ENCODE measurements at places on chromosomes 3 and 15.

DNA sequence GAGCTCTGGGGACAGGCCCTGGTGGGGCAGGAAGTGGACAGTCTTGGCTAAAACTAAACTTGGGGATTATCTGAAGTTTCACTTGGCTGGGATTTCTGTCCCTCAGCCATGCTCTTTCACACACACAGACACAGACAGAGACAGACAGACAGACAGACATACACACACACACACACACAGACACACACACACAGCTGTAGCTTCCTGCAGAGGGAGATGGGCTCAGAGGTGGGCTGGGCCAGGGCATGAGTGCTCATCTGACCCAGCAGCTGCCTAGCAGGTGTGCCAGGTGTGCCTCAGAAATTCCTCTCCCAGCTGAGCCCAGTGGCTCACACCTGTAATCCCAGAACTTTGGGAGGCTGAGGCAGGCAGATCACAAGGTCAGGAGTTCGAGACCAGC lies 3.3 kb downstream of the RHOV start:
- DNase-seq = peak; percentile 74

- DNase-seq = no peak
Observed at GRCh38 chr3:107729686-107730085, 206.9 kb downstream of the BBX start.

DNA sequence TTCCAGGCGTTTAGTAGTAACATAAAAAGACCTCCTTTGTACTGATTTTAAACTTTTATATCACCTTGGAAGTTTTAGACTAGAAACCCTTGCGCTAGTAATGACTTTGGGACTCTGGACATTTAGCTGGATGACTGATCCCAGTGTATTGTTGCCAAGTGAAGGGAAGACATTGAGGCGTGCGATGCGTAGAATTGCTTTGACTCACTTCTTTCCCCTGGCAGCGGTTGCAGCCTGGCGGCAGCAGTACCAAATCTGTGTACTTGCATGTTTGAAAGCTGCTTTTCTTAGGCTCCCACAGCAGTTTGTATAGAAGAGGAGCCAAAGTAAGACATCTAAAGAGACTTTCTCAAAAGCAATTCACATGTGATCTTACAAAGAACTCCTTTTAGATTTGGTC lies 151.6 kb downstream of the BBX start:
- no peak for DNase-seq

- peak; percentile 65 for DNase-seq
Observed at GRCh38 chr15:74616366-74616939, 817 bp downstream of the CLK3 start.

DNA sequence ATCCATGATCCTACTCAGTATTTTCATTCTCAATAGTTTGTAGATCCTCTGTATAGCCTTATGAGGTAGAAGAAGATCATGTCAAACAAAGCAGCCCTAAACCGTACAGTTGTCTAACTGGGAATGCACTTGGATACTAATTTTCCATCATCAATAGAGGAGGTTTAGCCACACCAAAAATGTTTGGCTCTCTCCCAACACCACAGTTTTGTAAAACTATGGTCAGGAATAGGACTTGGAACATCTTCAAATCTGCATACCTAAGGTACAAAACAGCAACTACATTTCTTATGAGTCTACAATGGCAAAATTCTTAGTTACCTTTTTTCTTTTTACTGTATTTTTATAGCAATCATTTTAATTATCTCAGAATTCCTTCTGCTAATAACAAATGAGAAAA lies 1001.6 kb downstream of the ROBO2 start:
- DNase-seq = no peak

DNA sequence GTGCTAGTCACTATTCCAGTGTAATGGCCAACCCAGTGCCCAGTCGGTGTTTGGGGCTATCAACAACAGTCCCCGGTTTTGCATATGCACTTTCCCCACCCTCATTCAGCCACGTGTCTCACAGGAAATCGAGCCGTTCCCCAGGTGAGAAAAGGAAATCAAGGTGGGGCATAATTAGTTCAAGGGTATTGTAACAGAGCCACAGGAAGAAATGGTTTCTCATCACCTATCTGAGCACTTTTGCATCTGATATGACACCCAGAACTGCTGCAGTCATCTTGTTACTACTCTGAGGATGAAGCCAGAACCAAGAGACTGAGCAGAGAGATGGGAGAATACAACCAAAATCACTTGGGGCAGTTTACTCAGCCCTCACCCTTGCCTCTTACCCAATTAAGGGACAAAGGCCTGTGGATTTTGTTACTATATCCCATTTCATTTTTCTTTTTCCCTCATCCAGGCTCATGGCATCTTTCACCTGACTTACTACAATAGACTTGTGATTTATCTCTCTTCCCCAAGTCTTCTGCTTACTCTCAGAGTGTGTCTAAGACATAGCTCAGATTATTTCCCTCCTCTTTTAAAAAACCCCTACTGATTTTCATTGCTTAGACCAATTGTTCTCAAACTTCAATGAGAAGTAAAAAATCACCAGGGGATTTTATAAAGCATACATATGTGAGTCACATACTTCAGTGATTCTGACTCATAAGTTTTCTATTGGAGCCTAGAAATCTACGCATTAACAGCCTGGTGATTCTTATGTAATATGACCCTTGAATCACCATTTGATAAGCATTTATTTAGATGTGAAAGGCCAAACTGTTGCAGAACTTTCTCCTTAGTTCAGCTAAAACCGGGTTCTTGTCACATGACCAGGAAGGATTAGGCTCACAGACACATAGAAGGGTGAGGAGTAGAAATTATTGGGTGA lies 40.5 kb downstream of the TRAT1 start:
- peak; percentile 77 for DNase-seq

- no peak for DNase-seq
Observed at GRCh38 chr3:46926871-46927717, 49.5 kb downstream of the CCDC12 start.

DNA sequence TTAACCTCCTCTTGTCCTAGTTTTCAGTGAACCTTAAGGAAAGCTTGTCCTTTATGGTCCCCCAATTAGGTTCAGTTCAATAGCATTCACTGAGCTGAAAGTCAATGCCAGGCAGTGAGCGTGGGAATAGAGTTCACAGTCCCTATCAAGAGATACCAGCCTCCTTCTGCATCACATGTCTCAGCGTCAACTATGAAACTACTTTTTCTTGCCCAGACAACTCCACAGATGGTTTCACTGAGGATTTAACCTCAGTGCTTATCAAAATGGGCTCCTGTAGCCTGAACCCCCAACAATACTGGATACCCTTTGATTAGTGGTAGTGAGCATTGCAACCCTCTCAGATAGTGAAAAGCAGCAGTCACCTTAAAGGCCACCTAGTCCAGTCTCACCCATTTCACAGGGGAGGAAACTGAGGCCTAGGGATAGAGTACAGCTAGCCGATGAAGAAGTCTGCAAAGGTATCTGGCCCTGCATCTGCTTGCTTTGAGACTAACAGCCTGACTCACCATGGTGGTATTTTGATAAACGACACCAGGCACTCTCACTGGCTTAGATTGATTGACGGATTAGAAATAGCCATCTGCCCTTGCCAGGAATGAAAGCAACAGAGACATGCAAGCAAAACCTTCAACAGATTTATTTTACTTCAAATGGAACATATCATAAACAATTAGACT lies 1.6 kb upstream of the UBA3 start:
- peak; percentile 30 for DNase-seq

DNA sequence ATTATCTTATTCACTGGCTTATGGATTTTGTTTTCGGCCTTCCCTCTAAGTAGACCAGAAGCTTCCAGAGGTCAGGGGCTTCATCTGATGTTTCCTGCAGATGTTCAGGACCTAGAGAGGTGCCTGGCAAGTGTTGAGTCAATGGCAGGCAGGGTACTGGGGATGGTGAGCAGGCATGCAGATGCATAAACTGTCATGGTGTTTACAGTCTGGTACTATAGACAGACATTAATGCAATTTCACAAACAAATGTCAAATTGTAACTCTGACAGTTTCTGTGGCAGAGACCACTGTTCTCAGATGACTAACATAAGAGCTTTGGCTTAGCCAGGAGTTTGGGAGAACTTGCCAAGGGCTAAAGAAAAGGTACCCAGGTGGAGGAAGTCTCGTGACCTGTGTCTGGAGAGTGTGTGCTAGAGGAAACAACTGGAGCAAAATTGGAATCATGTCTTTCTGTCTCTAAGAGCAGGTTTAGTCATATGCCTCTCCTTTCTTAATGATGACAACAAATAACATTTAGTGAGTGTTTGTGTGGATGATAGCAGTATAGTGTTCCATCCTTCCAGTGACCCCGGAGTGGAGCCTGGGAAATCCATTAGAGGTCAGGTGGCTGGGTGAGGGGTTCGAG lies 53.7 kb upstream of the TRAK1 start:
- no peak for DNase-seq

DNA sequence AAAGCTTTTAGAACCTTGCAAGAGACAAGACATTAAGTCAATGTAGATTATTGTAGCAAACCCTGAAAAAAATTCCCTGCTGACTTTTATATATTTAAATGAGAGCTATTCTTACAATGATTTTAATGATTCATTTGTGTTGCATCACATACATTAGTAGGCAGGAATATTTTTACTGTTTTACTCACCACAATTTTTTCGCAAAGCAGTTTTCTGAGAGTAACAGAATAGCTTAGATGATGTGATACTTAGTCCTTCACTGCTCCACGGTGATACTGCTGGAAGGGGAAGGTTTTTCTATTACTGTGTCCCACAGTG lies 43.9 kb upstream of the CLRN1 start:
- DNase-seq = no peak

GRCh38 chr3:64244011-64244942 lies 19.0 kb upstream of the PRICKLE2 start:
- DNase-seq = peak; percentile 23

DNA sequence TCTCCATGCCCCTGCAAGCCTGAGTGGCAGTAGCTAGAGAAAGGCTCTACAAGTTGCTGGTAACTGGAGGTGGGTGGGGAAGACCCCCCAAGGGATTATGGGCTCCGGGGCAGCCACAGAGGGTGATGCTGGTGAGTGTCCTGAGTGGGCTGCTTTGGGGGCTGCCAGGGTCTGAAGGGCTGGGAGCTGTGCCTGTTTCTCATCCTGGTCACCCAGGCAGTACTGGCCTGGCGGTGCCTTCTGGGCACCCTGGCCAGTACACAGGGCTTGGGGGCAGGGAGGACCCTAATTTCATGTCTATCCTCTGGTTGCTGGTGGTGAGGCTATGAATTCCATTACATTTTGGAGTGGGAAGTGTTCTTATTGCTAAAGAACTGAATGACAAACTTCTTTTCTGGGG lies 46.1 kb upstream of the GATM start:
- no peak for DNase-seq

- DNase-seq = no peak
Observed at GRCh38 chr3:47228088-47228487, 54.5 kb downstream of the KIF9 start.

- DNase-seq = no peak
Observed at GRCh38 chr3:108292905-108293328, 3.4 kb upstream of the HHLA2 start.

DNA sequence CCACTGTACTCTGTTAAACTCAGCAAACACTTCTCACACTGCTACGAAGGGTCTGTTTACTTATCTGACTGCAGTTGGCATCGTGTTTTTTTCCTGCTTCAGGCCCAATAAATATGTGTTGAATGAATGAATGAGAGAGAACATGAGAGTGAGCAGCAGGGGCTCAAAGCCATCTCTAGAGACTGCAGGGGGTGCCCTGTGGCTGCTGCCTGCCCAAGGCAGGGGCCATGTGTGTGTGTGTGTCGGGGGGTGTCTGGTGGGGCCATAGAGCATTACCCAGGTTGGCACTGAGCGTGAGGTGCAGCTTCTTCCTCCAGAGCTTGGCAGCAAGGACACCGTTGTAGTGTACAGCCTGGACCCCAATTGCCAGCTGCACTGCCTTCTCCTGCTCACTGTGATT lies 14.8 kb downstream of the EPB42 start:
- no peak for DNase-seq

DNA sequence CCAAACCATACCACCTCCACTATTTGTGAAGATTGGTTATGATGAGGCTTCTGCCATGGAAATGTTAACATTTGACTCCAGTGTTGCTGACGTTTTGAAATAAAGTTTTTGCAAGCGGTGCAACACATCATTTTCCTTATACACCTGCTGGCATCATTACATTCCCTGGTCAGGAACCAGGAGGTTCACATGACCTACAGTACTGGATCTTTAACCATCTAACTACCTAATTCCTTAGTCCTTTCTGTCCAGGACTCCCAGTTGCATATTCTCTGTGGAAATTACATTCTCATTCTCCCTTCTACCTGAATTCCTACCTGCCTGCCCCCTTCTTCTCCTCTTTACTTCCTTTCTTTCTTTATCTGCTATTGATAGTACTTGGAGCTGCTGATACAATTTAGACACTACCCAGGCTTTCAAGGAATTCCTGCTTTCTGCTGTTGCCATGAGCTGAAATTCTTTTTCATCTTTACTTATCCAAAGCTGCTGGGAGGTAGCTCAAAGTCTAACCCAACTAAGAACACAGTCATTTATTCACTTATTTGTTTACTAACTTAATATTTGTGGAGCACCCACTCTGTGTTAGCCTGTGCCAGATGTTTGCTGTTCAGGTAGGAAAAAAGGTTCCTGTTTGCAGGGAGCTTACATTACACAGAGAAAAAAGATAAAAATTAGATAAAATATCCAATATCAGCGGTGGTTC lies 144.2 kb downstream of the EDEM1 start:
- DNase-seq = no peak

GRCh38 chr15:86919581-86919980 lies 839.9 kb downstream of the AGBL1 start:
- no peak for DNase-seq

DNA sequence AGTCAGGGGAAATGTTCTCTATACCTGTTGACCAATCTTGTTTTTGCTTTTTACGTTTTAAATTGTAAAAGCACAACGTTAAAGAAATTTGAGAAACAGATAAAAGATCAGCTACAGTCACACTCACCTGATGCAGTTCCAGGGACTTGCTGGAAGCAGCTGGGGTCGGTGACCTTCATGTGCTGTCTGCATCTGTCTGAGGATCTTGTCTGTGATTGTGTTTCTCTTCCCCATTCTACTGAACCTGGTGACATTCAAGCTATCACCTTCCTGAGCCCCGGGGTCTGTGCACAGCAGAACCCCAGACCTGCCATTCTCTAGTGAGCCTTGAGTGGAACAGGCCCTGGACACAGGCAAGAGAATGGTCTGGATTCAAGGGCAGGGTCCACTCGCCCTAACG lies 66.4 kb upstream of the SIAH2 start:
- no peak for DNase-seq

DNA sequence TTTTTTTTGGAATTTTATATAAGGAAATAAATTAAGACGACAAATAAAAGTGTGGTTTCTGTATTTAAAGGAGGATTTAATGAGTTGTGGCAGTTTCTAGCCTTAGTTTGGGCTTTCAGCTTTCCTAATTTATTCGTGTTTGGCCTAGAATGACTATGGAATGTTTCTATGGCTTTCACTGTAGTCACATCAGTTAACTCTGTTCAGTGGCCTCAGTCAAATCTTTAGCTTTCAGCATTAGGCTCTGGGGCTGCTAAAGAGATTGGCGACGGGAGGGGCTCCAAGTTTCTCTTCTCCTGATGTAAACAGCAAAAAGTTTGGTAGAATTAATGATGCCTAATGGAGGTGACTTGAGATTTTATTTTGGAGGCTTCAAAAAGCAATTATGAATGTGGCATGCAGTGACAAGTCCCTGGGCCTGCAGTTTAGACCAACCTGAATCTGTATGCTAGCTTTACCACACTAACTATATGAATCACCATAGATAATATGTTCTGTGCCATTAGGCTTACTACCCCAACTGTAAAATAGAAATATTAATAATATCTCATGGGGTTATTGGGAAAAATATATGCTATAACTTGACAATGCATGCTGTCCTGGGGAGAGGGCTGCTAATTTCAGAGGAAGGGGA lies 47.1 kb upstream of the ADGRG7 start:
- no peak for DNase-seq

- DNase-seq = no peak
Observed at GRCh38 chr3:164451072-164451910, 627.0 kb downstream of the SI start.

Measured in DMS53 (cell line).